ENCODE measurements at places on chromosomes 7 and 10.

DNA sequence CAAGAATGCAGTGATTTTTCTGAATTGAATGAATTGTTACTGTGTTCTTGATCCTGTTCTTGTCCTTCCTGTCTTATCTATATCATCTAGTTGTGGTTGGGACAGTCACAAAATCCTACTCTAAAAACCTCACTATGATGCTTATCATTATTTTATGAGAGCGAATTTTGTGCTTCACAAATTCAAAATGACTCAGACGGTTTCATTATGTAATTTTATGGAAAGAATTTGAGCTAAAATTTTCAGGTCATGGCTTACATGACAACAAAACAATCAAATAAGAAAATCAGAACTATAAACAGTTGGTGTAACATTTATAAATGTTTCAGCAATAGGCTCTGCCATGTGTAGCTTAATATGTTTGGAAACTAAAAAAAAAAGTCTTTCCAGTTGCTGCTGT, 6.9 kb downstream of the PRKAR2B start:
- no peak for DNase-seq

GRCh38 chr10:80204677-80205476, 460 bp downstream of the ANXA11 start:
- peak; percentile 52 for DNase-seq

- DNase-seq = no peak
Measured at GRCh38 chr10:3886641-3887251, 101.7 kb upstream of the KLF6 start.

DNA sequence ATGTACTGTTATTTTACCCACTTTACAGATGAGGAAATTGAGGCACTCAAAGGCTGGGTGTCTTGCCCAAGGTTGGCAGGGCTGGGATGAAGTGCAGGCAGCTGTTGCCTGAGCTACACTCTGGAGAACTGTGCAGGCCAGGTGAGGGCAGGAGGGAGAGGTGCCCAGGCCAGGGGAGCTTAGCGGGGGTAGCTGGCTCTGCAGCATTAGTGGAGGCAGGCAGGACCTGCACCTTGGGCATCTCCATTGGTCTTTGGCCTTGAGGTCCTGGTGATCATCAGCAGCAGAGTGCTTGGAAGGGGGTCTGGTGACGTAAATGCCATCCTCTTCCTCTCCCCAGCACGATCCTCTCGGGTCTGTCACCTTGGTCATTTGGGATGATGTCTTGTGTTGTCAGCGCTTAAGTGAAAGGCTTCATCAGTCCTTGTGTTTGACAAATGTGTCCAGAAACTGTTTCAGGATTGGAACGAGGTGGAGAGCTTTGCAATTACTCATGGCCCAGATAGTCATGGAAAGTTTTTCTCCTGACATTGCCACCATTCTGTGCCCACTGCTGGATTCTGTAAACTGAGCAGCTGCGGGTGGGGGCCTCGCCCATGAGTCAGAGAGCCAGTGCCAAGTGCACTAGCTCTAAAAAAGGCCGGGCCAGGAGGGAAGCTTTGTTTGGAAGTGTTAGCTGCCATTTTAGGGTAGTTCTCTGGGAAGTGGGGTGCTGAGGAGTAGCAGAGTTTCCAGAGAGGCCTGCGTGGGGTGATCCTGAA, 47.6 kb downstream of the TSPAN15 start:
- DNase-seq = peak; percentile 57

GRCh38 chr10:130987401-130987800, 324.1 kb downstream of the TCERG1L start:
- no peak for DNase-seq

- no peak for DNase-seq
Measured at GRCh38 chr10:87702260-87702972, 42.7 kb downstream of the PAPSS2 start.

GRCh38 chr10:97921581-97922021, 72.0 kb downstream of the GOLGA7B start:
- DNase-seq = no peak

GRCh38 chr7:26841003-26841739, 23.2 kb downstream of the SKAP2 start:
- no peak for DNase-seq

DNA sequence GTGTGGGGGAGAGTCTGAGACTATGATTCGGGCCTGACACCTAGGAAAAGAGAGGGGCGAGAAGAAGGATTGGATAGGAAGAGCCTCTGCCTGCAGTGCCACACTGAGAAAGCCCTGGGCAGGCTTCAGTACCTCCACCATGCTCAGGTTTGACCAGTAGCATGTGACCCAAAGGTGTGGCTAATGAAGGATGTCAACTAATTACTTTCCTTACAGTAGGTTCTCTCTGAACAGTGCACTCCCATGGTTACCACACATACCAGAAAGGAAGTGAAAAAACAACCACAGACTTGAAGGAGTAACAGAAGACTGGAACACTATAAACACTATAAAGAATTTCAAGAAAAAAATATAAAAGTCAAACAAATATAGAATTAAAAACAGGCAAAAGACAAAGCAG, 46.2 kb downstream of the SEM1 start:
- no peak for DNase-seq

GRCh38 chr10:90856964-90857634, 740 bp downstream of the HTR7 start:
- no peak for DNase-seq

GRCh38 chr10:106830006-106830405, 334.5 kb downstream of the SORCS1 start:
- no peak for DNase-seq

DNA sequence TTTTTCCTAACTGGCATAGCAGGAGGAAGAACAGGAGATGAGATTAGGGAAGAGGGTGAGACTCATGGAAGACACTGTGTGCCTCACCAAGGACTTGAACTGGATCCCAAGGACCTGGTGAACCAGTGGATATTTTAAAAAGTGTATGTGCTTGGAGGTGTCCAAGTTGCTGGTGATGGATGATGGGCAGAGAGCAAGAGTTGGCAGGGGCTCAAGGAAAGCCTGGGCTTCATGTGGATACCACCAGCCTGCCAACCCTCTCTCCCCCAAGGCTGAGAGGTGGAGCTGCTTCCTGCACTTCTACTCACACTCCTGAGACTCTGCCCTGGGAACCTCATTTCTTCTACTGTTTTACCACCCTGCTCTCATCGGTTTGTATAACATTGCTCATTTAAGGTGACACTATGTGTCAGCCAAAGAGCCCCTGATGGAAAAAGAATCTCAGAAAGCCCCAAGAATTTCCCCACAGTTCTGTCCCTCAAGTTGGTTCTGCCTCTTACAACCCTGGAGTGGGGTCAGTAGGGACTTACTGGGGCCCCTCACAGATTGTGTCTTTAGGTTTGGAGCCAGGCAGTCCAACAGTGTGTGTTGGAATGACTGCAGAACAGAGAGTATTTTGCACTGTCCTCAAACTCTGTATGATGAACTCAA, 56.2 kb upstream of the PDCD4 start:
- no peak for DNase-seq

- DNase-seq = no peak
Measured at GRCh38 chr10:133166828-133167692, 7.0 kb downstream of the KNDC1 start.

DNA sequence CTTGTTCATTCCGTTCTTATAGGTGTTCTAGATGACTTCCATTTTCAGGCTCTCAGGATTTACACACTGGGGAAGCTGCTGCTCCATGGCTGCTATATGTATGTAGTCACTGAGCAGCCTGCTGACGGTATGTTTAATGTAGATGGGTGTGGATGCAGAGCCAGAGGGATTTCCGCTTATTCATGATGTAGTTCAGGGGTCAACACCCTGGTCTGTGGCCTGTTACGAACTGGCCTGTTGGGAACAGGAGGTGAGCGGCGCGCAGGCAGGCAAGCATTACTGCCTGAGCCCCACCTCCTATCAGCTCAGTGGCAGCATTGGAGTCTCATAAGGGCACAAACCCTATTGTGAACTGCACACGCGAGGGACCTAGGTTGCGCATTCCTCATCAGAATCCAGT, 33.9 kb downstream of the DNAJB6 start:
- no peak for DNase-seq

DNA sequence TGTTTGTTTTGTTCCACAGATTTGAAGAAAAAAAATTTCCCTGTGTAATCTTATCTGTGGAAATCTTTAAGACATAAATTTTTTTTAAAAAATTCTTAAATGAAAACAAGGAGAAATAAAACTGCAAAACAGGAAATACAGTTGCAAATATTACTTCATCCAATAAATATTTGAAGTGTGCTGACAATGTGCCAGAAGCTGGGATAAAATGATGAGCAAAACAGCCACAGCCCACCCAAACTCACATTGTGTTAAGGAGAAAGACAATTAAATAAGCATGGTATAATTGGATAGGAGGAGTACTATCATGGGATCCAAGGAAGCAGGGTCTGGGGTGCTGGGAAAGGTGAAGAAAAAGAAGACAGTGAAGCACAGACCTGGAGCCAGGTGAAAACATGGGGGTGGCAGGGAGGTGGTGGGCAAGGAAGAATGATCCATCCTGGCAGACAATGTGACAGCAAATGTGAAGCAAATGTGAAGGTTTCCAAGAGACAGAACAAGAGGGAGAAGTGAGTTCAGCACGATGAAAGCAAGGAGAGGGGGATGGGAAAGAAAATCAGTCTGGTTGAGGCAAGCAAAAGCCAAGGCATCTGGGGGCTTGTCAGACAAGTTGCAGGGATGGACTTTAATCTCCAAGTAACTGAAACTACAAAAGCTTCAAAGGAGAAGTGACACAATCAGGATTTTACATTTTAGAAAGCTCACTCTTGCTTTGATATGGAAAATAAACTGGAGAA, 135.9 kb downstream of the HIBADH start:
- DNase-seq = no peak

- DNase-seq = no peak
Measured at GRCh38 chr10:91634898-91635297, 2.0 kb upstream of the PPP1R3C start.

DNA sequence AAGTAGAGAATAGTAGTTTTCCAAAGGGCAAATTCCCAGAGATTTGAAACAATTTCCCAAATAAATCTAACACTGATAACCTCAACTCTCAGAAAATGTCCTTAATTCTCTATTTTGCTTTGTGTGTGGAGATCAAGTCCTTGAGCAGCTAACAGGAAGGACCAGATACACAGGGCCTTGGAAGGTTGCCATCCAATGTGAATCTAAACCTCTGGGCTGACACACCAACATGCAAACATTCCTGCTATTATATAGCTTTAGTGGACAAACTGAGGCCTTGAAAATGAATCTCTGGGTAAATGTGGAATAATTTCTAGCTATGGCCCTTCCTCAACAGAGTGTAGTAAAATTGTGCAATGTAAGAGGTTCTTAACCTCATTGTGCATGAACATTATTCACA, 44.1 kb upstream of the PARD3 start:
- DNase-seq = no peak

- no peak for DNase-seq
Measured at GRCh38 chr10:103885617-103886016, 30.2 kb upstream of the SH3PXD2A start.

DNA sequence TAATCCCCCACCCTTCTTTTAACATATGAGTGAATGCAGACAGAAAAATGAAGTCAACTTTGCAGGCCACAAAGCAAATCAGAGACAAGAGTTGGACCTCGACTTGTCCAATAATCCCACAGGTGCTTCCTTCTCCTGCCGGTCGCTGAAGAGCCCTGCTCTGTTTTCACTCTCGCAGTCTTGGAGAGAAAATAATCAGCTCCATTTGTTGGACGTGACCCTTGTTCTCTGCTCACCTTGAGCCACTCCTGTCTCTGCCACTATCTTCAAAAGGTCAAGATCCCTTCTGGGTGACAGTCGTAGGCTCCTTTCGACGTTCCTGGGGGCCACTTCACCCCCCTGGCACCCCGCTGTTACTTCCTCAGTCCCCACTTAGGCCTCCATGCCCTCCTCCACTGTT, 2.8 kb upstream of the KLF6 start:
- DNase-seq = no peak

DNA sequence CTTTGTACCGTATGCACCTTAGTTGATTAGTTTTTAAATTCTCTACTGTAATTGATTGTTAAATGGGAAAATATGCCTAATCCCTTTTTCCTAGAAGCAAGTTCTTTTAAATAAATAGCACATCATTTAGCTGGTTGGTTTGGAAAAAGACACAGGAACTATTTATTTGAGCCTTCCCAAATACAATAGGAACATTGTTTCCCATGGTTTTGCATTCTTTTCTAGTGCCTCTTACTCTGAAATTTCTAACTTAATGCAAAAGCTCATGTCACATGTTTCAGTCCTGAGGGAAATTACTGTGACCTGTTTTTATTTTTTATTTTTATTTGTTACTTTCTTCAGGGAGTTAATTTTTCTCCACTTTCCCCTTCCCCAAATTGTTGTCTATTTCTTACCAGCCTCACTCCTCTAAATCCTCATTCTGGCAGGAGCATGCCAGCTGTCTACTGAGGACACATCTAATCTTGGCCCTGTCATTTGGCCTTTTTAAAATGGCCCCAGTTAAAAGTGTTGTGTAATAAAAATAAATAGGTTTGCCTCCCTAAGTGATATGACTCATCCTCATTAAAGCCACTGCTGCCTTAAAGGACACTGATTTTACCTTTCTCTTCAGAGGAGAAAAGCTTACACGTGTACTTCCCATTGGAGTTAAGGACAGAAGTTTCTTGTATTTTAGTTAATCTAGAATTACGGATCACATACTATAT, 94.5 kb downstream of the PPP1R3A start:
- DNase-seq = peak; percentile 1

GRCh38 chr10:74913377-74913979, 87.1 kb downstream of the KAT6B start:
- DNase-seq = no peak

GRCh38 chr7:87600130-87601124, at the start of gene ABCB1:
TSS of gene ABCB1 (minus strand) at chr7:87600884. CDS start at chr7:87600184, 700 bp downstream.
- DNase-seq = peak; percentile 94

DNA sequence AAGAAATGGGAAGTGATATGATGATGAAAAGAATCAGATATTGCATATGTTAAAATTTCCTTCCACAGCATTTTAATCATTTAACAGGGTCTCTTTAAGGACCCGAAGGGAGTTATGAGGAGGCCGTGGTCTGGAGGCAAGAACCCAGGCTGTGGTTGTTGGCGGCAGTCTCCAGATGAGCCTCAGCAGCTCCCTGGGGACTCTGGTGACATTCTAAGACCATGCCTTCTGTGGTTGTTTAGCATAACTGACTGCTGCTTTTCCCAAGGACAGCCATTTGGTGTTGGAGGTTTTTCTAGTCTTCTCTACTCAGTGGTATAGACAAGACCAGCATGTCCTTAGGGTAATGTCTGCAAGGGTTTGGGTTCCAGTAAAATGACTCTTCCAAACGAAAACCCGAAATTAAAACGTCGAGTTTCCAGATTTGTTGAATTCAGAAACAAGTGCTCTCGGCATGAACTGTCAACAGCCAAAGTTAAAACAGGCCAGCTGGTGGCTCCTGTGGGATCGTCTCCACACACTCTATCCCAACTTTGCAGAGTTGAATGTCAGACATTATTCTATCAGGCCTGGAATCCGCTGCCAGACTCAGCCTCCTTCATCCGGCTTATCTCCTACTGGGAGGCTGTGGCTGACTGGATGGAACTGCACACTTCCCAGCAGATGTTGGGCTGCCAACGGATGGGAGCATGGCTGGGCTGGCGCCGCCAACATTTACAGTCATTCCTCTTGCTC, 183.1 kb downstream of the TAX1BP1 start:
- DNase-seq = no peak

DNA sequence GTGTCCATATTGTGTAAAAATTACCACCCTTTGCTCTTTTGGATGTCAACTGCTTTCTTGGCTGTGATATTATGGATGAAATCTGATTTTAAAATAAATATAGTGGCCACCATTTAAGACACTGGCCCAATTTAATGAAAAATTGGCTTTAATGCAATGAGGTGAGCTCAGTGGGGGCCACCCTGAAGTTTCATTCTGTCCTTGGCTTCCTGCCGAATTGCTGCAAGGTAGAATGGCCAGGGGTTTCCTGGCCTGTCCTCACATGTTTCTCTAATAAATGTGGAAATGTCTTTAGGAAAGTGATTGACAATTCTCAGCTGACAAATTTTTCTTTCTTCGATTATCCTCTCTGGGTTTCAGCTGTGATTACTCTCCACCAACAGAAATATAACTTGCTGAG, 36.0 kb downstream of the DYNC1I1 start:
- DNase-seq = no peak
